ENCODE measurements at places on chromosomes 5 and 9.

DNA sequence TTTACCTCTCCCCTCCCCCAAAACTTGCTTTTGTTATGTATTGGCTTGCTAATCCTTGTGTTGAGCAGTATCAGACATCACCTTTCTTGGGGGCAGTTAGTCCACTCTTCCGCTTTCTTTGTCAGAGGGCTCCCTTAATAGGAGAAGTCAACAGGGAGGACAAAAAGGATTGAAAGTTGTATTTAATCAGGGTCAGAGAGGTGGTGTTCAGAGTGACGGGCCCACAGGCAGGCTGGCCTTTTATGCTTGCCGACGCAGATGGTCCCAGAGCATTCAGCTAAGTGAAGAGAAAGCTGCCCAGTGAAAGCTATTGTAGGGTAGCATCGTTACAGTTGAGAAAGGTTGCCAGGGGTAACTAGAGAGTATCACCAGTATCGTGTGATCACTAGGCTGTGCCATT, 131.1 kb downstream of the ZCCHC7 start:
- peaks cover 4% of the 10 kb centered on the region for H3K4me1 ChIP-seq
- H3K4me3 ChIP-seq = no peak overlapping the region
- DNase-seq = no peak

DNA sequence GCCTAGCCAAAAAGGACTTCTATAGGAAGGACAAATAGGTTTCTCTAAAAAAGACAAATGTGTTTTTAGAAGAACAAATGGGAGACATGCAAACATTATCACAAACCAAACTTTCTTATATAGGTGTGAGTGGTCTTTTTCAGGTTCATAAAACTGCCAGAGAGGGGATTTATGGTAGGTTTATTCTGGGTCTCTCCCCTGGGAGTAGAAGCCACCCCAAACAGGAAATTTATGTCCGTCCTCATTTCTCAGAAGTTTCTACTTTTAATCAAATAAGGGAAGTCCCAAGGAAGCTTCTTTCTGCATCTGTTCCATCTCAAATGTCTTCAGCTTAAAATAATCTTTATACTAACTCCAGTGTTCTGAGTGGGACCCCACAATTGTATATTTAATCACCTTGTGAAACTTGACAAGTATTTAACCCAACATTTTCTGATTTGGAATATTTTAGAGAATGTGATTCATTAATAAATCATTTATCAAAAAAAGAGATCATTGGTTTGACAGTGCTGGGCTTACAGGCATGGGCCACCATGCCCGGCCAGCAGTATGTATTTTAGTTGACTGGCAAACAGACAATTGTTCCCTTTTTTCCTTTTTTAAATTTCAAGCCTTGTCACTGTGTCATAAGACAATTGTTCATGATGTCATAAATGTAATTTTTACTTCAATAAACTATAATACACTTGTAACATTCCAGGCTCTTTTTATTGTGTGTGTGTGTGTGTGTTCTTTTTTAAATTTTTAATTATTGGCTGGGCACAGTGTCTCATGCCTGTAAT, 44.6 kb upstream of the GLDC start:
- DNase-seq = no peak
- peaks cover 6% of the 10 kb centered on the region for H3K4me1 ChIP-seq
- H3K27me3 ChIP-seq = no peaks in the 10 kb centered on the region
- no peak overlapping the region for H3K27ac ChIP-seq

DNA sequence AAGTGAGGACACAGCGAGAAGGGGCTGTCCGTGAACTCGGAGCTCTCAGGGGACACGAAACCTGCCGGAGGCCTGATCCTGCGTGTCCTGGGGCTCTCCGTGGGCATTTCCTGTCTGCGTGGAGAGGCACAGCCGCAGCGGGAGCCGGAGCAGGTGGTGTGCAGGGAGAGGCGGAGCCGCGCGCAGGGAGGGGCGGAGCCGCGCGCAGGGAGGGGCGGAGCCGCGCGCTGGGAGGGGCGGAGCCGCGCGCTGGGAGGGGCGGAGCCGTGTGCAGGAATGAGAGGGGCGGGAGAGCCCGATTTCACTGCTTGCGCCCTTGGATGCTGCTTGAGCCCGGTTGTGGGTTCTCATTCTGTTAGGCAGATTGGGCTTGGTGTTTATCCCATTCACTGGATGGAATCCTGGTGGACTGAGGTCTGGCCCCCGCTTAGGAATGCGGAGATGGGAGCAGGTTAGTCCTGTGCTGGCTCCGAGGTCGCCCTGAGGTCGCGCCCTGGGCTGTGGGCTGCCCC, 26.7 kb downstream of the NDUFS6 start:
- no peak overlapping the region for H3K27ac ChIP-seq
- no peaks in the 10 kb centered on the region for H3K27me3 ChIP-seq
- H3K36me3 ChIP-seq = no peaks in the 10 kb centered on the region
- peaks cover 4% of the 10 kb centered on the region for H3K4me1 ChIP-seq

DNA sequence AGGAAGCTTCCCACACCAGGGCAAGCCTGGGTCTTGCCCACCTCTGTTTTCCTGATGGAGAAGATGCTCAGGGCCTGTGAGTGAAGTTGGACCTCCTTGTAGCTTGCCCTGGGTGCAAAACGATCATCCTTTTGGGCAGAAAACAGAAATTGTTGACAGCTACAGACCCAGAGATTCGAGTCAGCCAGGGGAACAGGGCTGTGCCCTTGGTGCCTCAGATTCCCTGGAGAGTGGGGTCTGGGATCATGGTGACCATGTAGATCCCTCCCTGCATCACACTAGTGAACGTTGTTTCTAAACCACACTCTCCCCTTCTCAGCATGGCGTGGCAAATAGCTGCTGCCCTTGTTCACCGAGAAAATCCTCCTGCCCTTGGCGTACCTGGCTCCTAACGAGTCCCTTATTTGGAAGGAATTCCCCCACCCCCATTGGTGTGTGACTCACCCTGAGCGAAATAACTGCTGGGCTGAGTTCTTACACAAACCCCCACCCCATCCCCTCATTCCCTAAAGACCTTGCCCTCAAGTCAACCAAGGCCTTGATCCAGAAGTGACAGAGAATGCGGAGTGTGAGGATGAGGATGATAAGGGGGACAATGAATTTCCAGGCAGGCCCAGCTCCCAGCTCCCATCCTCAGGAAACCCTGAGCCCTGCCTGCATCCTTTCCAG, 1.1 kb upstream of the DCANP1 start:
- H3K27ac ChIP-seq = no peak overlapping the region
- H3K4me3 ChIP-seq = no peak overlapping the region
- DNase-seq = no peak

DNA sequence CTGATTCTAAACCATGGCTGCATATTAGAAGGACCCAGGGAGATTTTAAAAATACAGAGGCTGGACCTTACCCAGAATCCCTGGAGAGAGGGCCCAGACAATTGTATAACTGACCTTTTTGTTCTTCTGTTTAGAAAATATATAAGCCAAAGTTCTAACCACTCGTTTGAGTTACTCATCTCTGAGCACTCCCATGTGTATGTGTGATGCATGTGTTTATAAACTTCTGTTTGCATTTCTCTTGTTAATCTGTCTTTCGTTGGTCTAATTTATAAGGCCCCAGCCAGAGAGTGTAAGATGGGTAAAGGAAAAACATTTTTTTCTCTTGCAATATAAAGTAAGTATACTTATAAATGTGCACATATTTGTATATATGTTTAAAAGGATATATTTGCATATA, 443.9 kb downstream of the ZNF608 start:
- no peak overlapping the region for H3K27ac ChIP-seq
- no peaks in the 10 kb centered on the region for H3K36me3 ChIP-seq
- H3K4me3 ChIP-seq = no peak overlapping the region
- H3K4me1 ChIP-seq = no peaks in the 10 kb centered on the region
- DNase-seq = no peak
- H3K27me3 ChIP-seq = no peaks in the 10 kb centered on the region

DNA sequence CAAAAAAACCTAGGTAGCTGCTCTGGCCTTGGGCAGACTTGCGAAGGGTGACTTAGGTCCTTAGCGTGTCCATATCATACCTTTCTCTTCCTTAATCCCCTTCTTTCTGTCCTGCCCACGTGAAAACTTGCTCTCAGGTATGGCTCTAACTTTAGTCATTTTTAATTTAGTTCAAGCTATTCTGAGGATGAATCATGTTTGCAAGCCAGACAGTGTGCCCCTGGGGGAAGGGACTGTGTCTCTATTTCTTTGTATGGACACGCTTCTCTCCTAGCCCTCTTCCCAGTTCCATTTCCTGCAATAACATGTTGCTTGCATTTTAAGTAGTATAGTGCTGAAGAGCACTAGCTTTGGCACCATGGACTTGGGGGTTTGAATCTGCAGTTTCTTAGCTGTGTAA, 120.6 kb downstream of the PTTG1 start:
- no peak overlapping the region for H3K4me3 ChIP-seq
- peaks cover 32% of the 10 kb centered on the region for H3K27me3 ChIP-seq
- no peak for DNase-seq
- peaks cover 11% of the 10 kb centered on the region for H3K36me3 ChIP-seq

DNA sequence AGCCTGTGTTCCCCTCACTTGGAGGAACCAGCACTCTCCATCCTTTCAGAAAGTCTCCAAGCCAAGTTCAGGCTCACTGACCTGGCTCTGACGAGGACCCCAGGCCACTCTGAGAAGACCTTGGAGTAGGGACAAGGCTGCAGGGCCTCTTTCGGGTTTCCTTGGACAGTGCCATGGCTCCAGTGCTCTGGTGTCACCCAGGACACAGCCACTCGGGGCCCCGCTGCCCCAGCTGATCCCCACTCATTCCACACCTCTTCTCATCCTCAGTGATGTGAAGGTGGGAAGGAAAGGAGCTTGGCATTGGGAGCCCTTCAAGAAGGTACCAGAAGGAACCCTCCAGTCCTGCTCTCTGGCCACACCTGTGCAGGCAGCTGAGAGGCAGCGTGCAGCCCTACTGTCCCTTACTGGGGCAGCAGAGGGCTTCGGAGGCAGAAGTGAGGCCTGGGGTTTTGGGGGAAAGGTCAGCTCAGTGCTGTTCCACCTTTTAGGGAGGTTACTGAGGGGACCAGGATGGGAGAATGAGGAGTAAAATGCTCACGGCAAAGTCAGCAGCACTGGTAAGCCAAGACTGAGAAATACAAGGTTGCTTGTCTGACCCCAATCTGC, 4.7 kb upstream of the NUP214 start:
- no peak overlapping the region for H3K4me3 ChIP-seq
- peaks cover 4% of the 10 kb centered on the region for H3K36me3 ChIP-seq
- peaks cover 9% of the 10 kb centered on the region for H3K4me1 ChIP-seq
- DNase-seq = no peak

All from activated T-cell treated with anti-CD3 and anti-CD28 coated beads, Interleukin-2, amount 50 U/mL, for 72 hours (primary cell).